ENCODE measurements at places on chromosomes 1 and 21.

DNA sequence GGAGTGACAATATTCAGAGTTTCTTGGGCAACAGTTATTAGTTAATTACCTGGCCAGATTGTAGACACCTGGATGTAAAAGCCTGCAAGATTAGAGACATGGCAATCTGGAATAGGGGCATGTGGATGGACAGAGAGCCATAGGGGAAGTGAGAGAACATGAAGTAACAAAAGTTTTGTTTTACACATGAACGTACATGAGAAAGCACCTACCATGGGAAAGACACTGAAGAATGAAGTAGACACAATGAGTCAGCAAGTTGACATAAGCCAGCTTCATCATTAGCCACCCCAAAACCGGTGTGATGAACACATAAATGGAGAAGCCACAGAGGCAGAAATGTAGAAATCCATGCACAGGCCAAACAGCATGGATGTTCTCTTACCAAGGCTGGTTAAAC lies 462.1 kb upstream of the C1orf87 start:
- DNase-seq: no peak

GRCh38 chr1:154329551-154330131 lies 4.3 kb downstream of the ATP8B2 start:
- DNase-seq: no peak

GRCh38 chr1:43583058-43583457 lies 52.4 kb downstream of the PTPRF start:
- no peak for DNase-seq

DNA sequence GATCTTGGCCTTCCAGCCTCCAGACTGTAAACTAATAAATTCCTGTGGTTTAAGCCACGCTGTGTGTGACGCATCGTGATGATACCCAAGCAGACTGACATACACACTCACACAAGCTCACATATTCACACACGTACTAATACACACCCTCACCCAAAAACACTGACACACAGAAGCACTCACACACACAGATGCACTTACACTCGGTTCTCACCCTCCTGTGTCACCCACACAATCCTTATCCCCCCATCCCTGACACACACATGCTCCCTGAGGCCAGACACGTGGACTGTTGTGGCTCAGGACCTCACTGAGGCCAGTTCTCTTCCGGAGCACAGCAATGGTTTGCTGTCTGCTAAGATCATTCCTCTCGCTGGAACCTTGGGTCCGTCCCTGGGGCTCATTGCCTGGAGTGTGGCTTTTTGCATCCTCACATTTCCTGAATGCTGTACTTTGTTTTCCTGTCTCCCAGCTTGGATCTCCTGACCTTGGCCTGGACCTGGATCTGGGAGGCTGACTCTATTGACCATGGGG lies 76.9 kb upstream of the LYST start:
- DNase-seq: no peak

GRCh38 chr1:234601301-234602017 lies 8.5 kb downstream of the IRF2BP2 start:
- no peak for DNase-seq

- no peak for DNase-seq
Observed at GRCh38 chr1:17248781-17249180, at the start of gene PADI3. Gene PADI3, plus strand, starts transcription at chr1:17249098. Its CDS starts 40 bp downstream, at chr1:17249138.

DNA sequence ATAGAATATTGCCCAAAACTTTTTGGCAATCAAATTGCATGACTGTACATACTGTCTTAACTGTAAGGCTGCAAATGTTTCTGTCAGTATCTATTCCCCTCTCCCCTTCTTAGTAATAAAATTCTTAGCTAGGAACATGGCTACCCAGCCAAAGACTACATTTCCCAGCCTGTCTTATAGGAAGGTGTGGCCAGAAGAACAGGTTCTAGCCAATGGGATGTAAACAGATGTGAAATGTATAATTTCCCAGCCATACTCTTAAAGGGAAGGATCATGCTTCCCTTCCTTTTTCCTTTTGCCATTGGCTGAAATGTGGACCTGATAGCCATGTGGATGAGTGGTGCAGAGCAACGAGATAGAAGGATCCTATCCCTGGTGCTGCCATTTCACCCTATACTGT lies 7.0 kb upstream of the HIVEP3 start:
- DNase-seq: no peak

DNA sequence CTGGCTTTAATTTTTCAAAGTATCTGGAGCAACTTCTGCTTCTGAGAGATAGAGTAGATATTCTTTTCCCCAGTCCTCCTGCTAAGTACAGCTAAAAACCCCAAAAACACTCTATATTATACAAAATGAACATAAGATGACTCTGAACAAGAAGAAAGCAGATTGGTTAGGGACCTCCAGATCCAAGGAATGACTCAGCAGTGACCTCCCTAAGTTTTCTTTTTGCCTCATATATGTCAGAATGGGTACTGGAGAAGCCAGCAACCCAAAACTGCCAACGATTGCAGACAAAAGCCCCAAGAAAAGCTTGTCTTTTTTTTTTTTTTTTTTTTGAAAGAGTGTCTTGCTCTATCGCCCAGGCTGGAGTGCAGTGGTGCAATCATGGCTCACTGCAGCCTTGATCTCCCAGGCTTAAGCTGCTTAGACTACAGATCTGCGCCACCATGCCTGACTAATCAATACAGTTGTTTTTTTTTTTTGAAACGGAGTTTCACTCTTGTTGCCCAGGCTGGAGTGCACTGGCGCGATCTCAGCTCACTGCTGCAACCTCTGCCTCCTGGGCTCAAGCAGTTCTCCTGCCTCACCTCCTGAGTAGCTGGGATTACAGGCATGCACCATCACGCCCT lies 22.7 kb downstream of the NDUFS5 start:
- DNase-seq: no peak
